SK-N-SH (cell line): ENCODE measurements at places on chromosomes 12 and 14. TPM values are rescaled to one million over a fixed set of nuclear protein-coding genes. Genes with fewer than 3 reads are reported as not detected.

- H3K27me3 ChIP-seq = peaks cover 5% of the 10 kb centered on the region; the same call in 1 of the 2 replicates
- no peak overlapping the region for H3K4me3 ChIP-seq
- no peaks in the 10 kb centered on the region for H3K36me3 ChIP-seq
- H3K4me1 ChIP-seq = no peaks in the 10 kb centered on the region
- no peak for DNase-seq
- no peak overlapping the region for H3K27ac ChIP-seq
Measured at GRCh38 chr12:13870255-13870654, 111.1 kb downstream of the GRIN2B start.

GRCh38 chr12:1618489-1618888 lies 10.5 kb upstream of the WNT5B start:
- H3K27ac ChIP-seq = peak overlapping the region; percentile 13; the same call in 1 of the 2 replicates
- peaks cover 6% of the 10 kb centered on the region for H3K36me3 ChIP-seq
- no peak overlapping the region for H3K4me3 ChIP-seq
- no peaks in the 10 kb centered on the region for H3K27me3 ChIP-seq
- H3K4me1 ChIP-seq = peaks cover 9% of the 10 kb centered on the region; the same call in 1 of the 2 replicates

DNA sequence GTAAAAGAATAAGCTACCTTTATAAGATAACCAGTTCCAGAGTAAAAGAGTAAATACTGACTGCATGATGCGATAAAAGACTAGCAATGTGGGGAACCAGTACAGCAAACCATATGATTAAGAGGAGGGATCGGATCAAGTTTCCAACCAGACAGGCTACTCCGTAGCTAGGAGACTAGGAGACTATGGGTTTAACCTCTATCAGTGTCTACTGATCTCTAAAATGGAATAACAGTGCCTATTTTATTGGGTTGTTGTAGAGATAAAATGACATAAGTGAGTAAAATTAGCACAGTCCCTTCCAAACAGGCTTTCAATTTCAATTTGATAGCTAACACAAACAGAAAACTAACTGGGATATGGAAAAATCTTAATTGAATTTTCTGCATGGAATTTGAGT lies 76.0 kb downstream of the PAWR start:
- H3K4me1 ChIP-seq = no peaks in the 10 kb centered on the region
- H3K27me3 ChIP-seq = no peaks in the 10 kb centered on the region
- no peak for DNase-seq
- no peak overlapping the region for H3K27ac ChIP-seq
- no peaks in the 10 kb centered on the region for H3K36me3 ChIP-seq

DNA sequence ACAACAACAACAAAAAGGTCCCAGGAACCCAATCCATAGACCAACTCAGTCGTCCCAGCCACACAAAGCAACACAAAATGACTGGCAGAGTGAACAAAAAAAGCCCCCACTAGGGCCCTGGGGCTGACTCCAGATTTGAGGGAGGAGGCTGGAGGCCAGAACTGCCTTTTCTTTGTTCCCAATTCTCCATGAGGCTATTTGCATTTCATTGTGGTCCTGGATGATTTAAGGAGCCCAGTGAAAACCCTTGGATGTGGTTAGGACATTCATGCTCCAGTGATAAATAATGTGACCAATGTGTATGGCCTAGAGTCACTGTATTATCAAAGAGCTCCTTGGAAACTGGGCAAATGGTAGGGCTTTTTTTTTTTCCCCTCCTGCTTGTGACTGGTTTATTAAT lies 192.9 kb downstream of the NUAK1 start:
- H3K4me1 ChIP-seq = no peaks in the 10 kb centered on the region
- DNase-seq = no peak
- no peaks in the 10 kb centered on the region for H3K36me3 ChIP-seq
- H3K27me3 ChIP-seq = no peaks in the 10 kb centered on the region

DNA sequence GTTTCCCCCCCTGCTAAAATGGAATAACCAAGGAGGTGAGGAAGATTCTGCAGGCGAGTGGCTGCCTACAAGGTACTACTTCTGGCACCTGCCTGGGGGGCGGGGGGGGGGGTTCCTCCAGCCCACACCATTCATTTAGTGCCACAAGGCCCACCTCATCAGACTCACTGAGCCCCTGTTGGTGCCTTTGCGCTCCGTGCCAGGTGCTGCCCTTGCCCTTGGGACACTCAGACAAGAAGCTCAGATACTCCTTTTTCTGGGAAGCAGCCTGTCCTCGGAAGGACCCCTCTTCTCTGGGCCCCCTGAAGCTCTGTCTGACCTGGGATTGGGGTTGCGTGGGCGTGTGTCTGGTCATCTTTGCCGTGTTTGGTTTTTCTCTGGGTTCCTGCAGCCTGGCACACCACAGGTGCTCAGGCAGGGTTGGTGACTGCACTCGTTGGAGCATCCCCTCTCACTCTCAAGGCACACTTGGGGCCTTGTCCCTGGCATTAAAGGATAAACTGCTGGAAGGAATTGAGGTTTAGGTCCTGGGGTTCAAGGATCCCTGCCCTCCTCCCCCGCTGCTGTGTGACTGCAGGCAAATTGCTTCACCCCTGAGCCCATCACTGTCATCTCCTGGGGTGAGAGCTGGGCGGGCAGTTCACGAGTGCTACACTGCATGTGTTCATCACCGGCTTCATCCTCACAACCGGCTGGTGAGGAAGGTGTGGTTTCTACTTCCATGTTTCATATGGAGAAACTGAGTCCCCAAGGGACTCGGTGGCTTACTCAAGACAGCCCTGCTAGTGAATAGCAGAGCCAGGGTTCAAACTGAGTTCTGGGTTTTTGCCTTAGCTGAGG lies 16.9 kb downstream of the FAM222A start:
- no peaks in the 10 kb centered on the region for H3K36me3 ChIP-seq
- no peak overlapping the region for H3K4me3 ChIP-seq
- H3K27ac ChIP-seq = no peak overlapping the region
- peak; percentile 23 for DNase-seq
- peaks cover 85% of the 10 kb centered on the region; the same call in 1 of the 2 replicates for H3K4me1 ChIP-seq

DNA sequence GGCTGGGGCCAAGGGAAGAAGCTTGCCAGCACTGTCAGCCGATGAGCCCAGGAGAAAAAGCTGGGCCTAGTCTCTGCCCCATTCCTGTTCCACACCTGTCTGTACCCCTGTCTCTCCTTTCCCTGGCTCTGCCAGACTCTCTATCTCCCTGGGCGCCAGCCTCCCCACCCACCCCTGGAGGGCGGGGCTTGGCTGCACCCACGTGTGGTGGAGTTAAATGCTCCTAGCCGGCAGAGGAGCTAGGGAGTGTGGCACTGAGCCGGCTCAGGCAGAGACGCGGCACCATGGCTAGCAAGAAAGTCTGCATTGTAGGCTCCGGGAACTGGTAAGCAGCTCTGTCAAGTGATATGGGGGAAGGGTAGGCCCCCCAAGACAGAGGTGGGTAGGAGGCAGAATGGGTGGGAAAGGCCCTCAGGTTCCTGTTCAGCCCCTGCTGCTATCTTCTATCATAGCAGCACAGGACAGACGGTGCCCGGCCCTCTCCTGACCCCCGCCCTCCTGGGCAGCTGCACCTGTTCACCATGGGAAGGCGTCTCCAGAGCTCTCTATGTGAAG lies at the start of gene GPD1:
Gene GPD1, plus strand, starts transcription at position 242 of the 555 bp plus-strand sequence. Its CDS starts 43 bp downstream, at position 285.
- peak; percentile 74 for DNase-seq
- no peak within 1 kb of the TSS for H3K27ac ChIP-seq
- H3K27me3 ChIP-seq = no peaks in the 10 kb centered on the region
- no peak within 1 kb of the TSS for H3K4me3 ChIP-seq
- H3K36me3 ChIP-seq = peaks cover 23% of the 10 kb centered on the region

DNA sequence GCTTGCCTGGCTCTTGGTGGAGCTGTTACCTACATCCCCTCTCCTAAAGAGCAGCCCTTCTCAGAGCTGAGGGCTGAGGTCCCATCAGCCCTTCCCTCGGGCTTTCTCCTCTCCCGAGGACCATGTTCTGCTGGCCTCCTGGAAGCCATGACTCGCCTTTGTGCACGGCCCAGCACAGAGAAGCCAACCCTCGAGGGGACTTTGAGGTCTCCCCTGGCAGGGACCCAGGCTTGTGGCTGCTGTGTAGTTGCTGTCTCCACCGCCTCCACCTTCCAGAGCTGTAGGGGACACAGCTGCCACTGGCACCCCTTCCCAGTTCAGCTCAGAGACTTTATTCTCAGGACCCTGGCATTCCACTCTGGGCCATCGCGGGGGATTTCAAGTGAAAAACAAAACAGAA lies 22.9 kb upstream of the CCND2 start:
- no peak overlapping the region for H3K27ac ChIP-seq
- peaks cover 51% of the 10 kb centered on the region for H3K27me3 ChIP-seq
- no peak for DNase-seq
- no peaks in the 10 kb centered on the region for H3K4me1 ChIP-seq

DNA sequence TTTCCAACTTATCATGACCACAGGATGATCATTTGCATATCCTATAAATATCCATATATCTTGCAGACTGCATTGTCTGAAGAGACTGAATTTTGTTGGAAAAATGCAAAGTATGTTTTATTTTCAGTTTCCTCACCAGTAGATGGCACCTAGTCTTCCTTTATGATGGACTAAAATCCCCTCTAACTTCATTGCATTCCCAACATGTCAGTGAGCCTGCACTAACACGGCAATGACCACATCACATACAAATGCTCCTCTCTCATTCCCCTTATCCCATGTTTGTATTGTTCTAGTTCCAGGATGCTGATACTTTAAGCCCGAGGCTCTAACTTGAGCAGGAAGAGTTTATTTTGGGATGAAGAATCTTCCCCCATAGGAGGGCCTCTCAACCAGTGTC lies 24.7 kb upstream of the MYBPC1 start:
- H3K4me1 ChIP-seq = no peaks in the 10 kb centered on the region
- no peak overlapping the region for H3K27ac ChIP-seq
- peak; percentile 4 for DNase-seq
- H3K4me3 ChIP-seq = no peak overlapping the region

- H3K27ac ChIP-seq = no peak overlapping the region
- no peak for DNase-seq
- H3K4me3 ChIP-seq = no peak overlapping the region
- no peaks in the 10 kb centered on the region for H3K36me3 ChIP-seq
Measured at GRCh38 chr12:59393506-59393905, 202.3 kb upstream of the SLC16A7 start.

- no peaks in the 10 kb centered on the region for H3K36me3 ChIP-seq
- H3K27ac ChIP-seq = no peak overlapping the region
- H3K4me3 ChIP-seq = no peak overlapping the region
- H3K27me3 ChIP-seq = no peaks in the 10 kb centered on the region
- H3K4me1 ChIP-seq = no peaks in the 10 kb centered on the region
- DNase-seq = no peak
Measured at GRCh38 chr12:93614917-93615596, 42.6 kb downstream of the SOCS2 start.

DNA sequence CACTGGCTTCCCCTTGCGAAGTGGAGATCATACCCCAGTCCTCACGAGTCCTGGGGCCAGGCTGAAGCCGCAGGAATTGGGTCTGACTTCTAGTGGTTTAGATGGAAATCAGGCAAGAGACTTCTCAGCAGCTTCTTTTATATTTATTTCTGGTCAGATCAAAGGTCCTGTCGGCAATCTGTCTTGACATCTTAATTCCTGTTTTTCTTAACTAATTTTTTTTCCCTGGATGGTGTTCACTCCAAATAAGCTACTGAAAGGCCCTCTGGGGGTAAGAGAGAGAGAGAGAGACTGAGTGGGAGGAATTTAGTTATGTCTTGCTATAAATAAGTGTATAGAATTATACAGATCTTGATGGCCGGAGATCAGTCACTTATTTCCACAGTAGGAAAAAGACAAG lies 698.7 kb upstream of the TBX3 start:
- H3K4me1 ChIP-seq = no peaks in the 10 kb centered on the region
- H3K36me3 ChIP-seq = no peaks in the 10 kb centered on the region
- DNase-seq = no peak

GRCh38 chr12:27488479-27488878 lies 35.5 kb upstream of the PPFIBP1 start:
- no peak overlapping the region for H3K27ac ChIP-seq
- no peak overlapping the region for H3K4me3 ChIP-seq
- no peaks in the 10 kb centered on the region for H3K36me3 ChIP-seq
- H3K27me3 ChIP-seq = no peaks in the 10 kb centered on the region

GRCh38 chr12:20368651-20369304 lies 441 bp downstream of the PDE3A start:
- peak overlapping the region; percentile 96 for H3K27ac ChIP-seq
- H3K27me3 ChIP-seq = no peaks in the 10 kb centered on the region
- peak overlapping the region; percentile 90 for H3K4me3 ChIP-seq
- H3K36me3 ChIP-seq = no peaks in the 10 kb centered on the region

- peaks cover 50% of the 10 kb centered on the region for H3K4me1 ChIP-seq
- DNase-seq = no peak
- H3K36me3 ChIP-seq = peaks cover 5% of the 10 kb centered on the region; the same call in 1 of the 2 replicates
- H3K27me3 ChIP-seq = no peaks in the 10 kb centered on the region
- H3K27ac ChIP-seq = no peak overlapping the region
- peak overlapping the region; percentile 54 for H3K4me3 ChIP-seq
Measured at GRCh38 chr12:121792607-121793439, 665 bp downstream of the RHOF start.

- no peak overlapping the region for H3K4me3 ChIP-seq
- H3K27me3 ChIP-seq = no peaks in the 10 kb centered on the region
- no peaks in the 10 kb centered on the region; the same call in 1 of the 2 replicates for H3K36me3 ChIP-seq
- DNase-seq = no peak
- H3K27ac ChIP-seq = no peak overlapping the region
Measured at GRCh38 chr12:64700532-64700931, 58.7 kb downstream of the GNS start.

DNA sequence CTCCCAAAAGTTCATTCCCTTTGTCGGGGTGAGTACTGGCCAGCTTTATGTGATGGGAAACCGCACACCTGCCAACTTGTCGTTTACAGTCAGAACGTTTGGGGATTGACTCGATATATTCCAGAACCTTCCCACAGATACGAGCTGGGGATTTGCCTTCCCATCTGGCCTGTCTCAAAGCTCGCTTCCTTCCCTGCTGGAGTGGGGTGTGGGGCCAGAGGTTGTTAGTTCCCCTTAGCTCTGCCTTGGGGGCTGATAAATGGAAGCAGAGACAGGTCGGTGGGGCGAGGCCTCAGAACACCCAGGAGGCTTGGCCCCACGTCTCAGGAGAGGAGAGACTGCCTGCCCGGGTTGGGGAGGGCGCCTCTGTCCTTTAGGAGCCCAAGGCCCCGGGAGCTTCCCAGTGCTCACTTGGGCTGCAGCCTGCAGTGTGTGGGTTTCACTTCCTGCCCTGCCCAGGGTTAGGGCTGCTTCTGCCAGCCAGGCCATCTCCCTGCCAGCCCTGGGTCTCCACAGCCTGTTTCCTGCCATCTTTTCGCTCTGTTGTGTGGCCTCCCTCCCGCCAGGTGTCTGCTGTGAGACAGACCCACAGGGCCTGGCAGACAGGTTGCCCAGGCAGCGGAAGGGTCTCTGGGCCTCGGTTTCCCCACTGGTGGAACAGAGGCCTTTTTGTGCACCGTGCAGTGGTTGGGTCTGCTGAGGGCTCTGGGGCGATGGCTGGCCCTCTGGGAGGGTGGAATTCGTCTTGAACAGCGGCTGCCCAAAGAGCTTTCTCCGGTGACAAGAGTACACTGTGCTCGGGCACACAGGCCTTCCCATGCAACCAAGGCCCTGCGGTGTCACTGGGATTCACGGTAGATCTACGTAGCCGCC lies 8.1 kb upstream of the TEX22 start:
- H3K27ac ChIP-seq = no peak overlapping the region
- H3K4me3 ChIP-seq = no peak overlapping the region
- no peaks in the 10 kb centered on the region for H3K36me3 ChIP-seq
- no peaks in the 10 kb centered on the region for H3K27me3 ChIP-seq
- DNase-seq = no peak

The NGB gene
- not detected in 2 replicates for polyA plus RNA-seq

The GPR68 gene
- polyA plus RNA-seq = 0.18 and 0.62 TPM in 2 replicates

The CLEC2A gene
- not detected in 2 replicates for polyA plus RNA-seq

The NTF3 gene
- not detected in 2 replicates for polyA plus RNA-seq

The CLEC2D gene
- 0.81 and 1.5 TPM in 2 replicates for polyA plus RNA-seq

The SIX1 gene
- 31.2 and 52.1 TPM in 2 replicates for polyA plus RNA-seq

The KCNK13 gene
- polyA plus RNA-seq = not detected in 2 replicates

The LEMD3 gene
- polyA plus RNA-seq = 4.4 and 6.1 TPM in 2 replicates

The RARG gene
- 35.0 and 36.6 TPM in 2 replicates for polyA plus RNA-seq

The AICDA gene
- not detected in 2 replicates for polyA plus RNA-seq

The SLC17A8 gene
- polyA plus RNA-seq = 0.11 TPM in 1 of 2 replicates, not detected in the other
